ENCODE measurements at places on chromosomes 6 and 20.

- DNase-seq, result no peak
Observed at GRCh38 chr6:144065213-144065660, 30.1 kb downstream of the SF3B5 start.

DNA sequence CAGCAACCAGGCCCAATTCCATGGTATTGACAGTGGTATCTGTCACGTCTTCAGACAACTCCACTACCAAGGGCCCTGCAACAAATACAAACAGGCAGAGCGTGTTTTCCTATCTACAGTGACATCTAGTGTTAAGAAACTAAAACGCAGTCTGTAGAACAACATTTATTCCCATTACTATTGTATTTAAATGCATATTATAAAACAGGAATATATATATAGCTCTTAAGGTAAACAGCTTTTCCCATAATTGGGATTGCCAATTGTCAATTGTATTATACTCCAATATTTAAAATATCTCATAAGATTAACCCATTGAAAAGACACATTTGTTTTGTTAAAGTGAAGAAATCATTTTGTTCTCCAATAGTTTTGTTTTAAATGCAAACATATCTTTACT is 97.2 kb downstream of the KIF16B start:
- no peak for DNase-seq

- no peak for DNase-seq
Observed at GRCh38 chr6:167506443-167507301, 181.8 kb downstream of the TTLL2 start.

GRCh38 chr6:170232186-170233002 is 58.5 kb downstream of the DLL1 start:
- no peak for DNase-seq

- no peak for DNase-seq
Observed at GRCh38 chr20:59422872-59423544, 122.6 kb downstream of the EDN3 start.

Data from stimulated activated CD4-positive, alpha-beta T cell treated with anti-CD3 and anti-CD28 coated beads, Interleukin-1b, Interleukin-23, amount 100 ng/mL, for 4 hours (primary cell).